ENCODE measurements at places on chromosomes 2 and 18. TPM values are rescaled to one million over a fixed set of nuclear protein-coding genes. Genes with fewer than 3 reads are reported as not detected.
A peak's percentile ranks its signal among the peaks of the same experiment; 100 is the strongest.

- no peak for DNase-seq
Observed at GRCh38 chr2:32702303-32703064, 74.6 kb downstream of the TTC27 start.

DNA sequence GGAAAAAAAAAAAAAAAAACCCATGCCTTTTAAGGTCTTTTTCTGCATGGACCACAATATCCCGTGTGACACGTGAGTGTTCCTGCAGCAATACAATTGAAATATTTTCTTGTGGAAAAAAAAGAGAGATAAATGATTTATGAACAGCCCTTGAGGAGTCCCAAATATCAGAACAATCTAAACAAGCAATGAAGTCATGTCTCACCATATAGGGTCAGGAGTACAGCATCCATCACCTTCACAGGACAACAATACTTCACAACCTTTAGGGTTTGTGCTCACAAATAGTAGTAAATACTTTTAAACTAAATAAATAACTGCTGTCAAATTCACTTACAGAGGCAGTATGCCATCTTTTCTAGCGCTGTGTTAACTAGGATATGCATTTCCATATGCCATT lies 87.9 kb downstream of the ZEB2 start:
- DNase-seq: no peak

- no peak for DNase-seq
Observed at GRCh38 chr2:165470361-165470760, 863 bp downstream of the CSRNP3 start.

DNA sequence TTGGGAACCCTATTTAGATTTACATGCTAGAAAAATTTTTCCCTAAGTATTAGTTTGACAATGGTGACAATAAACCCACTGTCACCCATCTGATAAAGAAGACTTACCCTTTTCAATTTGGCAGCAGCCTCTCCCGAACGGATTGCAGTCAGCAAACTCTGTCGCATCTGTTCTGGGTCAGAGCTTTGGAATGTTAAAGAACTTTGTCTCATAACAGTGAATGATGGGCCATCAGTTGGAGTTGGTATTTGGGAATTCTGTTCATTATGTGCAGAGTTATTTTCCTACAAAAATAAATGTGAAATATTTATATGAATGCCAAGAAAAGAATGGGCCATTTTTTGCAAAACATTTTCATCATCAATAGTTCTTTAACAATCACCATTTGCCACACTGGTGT lies 70.8 kb upstream of the GRB14 start:
- DNase-seq: no peak

DNA sequence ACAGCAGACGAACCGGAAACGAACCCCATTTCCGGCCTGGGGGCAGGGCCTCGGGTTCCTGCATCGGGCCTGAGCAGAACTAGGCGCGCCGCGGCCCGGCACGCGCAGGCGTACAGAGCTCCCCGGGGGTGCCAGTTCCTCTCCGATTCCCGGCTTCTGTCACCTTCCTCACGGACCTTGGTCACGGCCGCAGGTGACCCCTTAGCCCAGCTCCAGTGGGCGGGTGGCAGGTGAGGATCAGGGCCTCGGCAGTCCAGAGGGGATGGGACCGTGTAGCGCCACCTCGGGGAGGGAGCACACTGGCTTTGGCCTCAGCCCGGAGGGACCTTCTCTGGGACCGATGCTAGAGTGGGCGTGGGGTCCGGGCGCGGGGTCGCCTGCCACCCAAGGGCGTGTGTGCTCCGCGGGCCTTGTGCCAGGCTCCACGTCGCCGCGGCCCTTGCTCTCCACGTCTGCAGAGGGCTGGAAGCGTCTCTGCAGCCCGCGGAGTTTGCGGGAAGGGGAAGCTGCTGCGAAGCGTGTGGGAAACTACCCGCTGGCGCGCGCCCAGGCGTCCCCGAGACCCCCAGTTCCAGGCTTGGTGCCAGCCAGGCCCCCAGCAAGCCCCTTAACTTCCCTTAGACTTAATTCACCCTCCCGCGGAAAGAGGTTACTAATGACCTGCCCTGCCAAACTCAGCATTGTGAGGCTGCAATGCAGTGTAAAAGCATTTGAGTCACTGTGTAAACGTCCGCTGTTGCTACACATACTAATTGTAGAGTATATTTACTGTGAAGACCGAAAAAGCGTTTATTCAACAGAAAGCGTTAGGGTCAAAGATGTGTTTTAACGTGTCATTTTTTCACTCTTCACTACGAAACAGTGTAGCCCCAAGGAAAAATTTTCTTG lies at the start of gene TRAPPC12:
TSS of gene TRAPPC12 (plus strand) at position 48 of the 888 bp plus-strand sequence. CDS start 7,930 bp downstream, outside the sequence.
- DNase-seq: peak; percentile 98

DNA sequence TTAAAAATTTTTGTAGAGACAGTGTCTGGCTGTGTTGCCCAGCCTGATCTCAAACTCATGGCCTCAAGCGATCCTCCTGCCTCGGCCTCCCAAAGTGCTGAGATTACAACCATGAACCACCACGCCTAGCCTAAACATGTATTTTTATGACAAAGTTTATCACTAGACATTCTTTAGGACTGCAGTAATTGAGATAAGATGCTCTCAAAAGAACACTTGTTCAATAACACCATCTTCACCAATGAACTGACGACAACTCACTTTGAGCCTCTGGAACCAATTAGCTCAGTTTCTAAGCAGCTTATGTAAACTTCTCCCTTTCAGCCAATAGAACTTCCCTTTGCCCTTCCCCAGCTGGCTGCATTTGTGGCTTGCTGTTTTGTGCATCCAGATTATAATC lies 15.3 kb upstream of the PPP4R1 start:
- peak; percentile 31 for DNase-seq

DNA sequence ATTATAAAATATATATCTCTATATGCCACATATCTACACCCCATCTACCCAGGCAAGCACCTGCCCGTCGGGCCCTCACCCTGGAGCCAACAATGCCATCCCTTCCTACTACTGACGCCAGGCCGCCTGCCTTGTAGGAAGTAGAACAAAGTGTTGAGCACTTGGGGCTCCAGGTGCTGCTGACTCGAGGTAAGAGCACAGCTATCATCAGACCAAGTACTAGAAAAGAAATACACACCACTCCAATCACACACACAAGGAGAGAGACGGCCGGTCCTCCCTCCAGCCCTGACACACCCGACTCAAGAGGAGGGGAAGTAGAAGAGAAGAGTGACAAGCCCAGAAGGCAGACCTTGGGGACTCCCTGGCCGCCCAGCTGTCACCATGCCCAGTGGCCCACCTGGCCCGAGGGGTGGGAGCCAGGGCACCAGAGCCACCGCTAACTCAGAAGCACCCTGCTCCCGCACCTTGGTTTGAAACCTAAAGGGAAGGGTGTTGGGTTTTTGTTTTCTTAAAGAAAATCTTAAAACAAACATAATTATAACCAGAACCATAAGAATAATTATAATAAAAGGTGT lies 64.0 kb upstream of the POMC start:
- no peak for DNase-seq

DNA sequence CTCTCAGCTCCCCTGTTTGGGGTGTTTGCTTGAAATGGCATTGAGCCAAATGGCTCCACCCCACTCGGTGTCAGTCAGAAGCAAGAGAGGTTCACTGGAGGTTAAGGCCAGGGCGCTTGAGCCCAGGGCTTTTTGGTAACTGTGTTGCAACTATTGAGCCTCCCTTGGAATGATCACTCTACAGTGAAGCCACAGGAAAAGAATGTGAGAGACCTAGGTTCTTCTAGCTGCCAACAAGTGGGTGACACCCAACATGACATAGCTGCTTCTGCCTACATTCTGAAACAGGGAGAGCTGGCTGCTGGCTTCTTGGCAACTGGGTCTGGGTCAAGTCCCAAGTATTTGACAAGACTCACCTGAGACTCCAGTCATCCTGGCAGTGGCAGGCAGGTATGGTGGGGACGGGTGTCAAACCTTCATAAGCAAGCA lies 7.1 kb upstream of the GRHL1 start:
- DNase-seq: no peak

GRCh38 chr2:191574232-191574631 lies 103.7 kb upstream of the NABP1 start:
- DNase-seq: no peak

GRCh38 chr18:25229920-25230319 lies 122.0 kb downstream of the ZNF521 start:
- no peak for DNase-seq

DNA sequence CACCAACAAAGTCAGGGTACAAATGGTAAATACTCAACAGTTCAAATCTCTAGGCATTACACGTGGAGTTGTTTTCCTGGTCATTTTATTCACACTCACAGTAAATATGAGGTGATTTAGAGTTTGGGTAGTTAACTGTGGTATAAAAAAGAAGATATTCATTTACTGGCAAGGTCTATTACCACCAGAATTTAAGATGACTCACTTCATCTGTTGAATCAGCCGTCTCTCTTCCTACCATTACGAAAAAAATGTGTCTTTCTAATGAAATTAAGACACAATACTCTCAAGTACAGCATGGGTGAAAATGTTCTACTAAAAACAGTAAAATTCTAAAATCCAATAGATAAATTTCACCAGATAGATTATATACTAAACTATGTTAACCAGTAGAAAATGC lies 21.0 kb upstream of the GPR75 start:
- no peak for DNase-seq

DNA sequence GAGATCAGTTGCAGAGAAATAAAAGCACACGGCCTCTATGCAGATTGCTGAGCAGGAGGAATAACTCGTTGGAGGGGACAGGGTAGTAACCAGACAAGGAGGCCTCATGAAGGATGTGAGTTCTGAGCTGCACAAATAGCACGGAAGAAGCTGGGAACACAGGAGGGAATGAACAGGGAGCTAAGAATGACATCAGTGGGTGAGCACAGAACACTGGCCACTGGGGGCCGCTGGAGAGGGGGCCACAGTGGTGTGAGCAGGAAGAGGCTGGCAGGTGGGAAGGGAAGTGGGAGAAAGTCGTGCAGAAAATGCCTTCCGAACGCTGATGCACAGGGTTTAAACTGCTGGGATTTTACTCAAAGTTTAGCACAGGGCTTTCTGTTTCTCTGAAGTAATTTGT lies 61.0 kb downstream of the ZAP70 start:
- DNase-seq: peak; percentile 64

DNA sequence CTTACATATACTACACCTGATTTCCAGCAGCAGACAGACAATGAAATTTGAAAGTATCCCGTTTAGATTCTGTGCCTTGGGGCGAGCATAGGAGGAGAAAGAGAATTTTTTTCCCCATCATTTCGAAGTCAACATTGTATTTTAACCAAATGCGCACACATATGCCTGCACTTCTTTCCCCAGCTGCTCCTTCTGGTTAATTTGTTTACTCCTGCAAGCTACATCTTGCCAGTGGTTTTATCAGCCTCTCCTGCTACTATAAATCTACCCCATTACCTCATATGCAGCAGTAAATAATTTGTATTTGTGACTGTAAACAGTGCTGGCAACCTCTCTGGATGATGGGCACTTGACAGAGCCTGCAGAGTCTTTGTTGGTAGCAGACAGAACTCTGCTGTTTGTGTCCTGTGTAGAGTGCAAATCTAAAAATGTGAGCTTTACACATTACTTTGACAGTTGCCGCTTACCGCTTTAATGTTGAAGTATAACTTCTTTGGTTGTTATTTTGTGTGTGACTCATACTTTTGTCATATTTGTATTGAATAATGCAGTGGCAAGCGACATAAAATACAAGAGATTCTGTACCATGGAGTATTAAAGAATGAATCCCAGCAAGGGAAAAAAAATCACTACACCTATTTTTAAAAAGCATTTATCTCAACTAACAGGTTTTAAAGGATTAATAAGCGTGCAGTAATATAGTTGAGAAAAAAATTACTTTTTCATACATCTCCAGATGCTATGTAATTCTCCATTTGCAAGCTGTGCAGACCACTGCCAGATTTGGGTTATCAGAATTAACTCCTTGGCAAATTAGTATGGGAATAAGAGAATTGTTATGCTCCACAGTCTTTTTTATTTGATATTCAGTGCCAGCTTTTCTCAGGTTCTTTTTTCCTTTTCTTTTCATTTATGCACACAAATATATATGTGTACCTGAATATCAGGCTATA lies 536.8 kb downstream of the XIRP2 start:
- DNase-seq: no peak

DNA sequence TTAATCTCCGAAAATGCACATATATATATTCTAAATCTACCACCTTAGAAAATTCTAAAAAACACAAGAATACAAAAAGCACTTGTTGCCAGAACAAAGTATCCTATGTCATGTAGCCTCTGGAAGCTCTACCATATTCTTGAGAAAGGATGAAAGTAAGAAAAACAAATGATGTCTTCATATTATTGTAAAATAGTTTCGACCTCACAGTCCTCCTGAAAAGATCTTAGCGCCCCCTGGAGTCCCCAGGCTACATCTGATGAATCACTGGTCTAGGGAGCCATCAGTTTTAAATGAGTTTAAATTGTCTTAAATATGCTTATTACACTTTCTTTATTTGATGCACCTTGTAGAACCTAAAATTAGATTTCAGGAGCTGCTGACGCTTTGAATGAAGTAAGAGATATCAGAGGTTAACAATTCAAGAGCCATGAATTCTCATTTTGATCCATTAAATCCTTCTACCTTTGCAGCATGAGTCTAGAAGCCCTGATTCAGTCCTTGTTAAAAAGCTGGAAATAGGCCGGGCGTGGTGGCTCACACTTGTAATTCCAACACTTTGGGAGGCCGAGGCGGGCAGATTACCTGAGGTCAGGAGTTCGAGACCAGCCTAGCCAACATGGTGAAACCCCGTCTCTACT lies 138.8 kb downstream of the MCFD2 start:
- DNase-seq: no peak

GRCh38 chr2:120798567-120799247 lies 63.0 kb downstream of the GLI2 start:
- no peak for DNase-seq

- no peak for DNase-seq
Observed at GRCh38 chr18:79069717-79070151, 540 bp downstream of the ATP9B start.

- no peak for DNase-seq
Observed at GRCh38 chr2:100875516-100876230, 55.7 kb downstream of the NPAS2 start.

DNA sequence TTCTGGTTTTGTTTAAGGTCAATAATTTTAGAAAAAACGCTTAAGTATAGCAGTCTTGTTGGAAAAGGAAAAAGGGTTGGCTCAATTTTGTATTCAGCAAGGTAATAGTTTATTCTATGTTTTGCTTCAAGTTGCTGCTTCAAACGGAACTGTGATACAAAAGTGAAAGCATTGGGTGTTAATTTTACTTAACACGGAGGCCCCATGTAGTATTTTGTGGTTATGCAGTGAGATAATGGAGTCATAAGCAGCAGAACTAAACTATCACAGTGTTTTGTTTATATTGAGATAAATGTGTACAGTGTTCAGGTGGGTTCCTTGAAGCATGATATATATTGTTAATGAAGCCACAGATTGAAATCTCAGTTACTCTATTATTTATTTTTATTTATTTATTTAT lies 67.0 kb upstream of the LYPD6B start:
- no peak for DNase-seq

Gene DCDC2C
- total RNA-seq: not detected

Gene APLF
- total RNA-seq: 11.3 TPM

Gene TLX2
- 0.84 TPM for total RNA-seq

Gene PRKRA
- total RNA-seq: 90.9 TPM

Gene ZNF892
- total RNA-seq: 3.5 TPM

Gene AFF3
- 48.5 TPM for total RNA-seq

Gene MTCL1
- total RNA-seq: 38.2 TPM

Gene CRACDL
- 4.7 TPM for total RNA-seq

Gene NCKAP1
- total RNA-seq: 216 TPM

All from esophagus muscularis mucosa (tissue), 4 donors.